ENCODE measurements at places on chromosomes 1 and 21.

DNA sequence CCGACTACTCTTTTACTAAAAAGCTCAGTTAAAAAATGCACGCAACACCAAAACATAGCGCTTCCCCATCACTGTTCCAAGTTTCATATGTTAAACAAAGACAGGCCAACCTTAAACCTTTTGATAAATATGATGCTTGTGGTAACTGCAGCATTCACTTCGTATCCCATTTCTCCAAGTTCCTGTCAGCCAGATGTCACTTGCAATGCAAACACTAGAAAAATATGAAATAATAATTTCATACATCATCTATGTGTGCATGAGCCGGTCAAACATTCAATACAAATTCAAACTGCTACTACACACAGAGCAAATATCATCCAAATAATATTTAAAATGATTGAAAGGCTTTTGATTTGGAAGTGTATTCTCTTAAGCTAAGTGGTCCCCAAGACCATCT is 636.5 kb downstream of the LMO4 start:
- no peak for DNase-seq

- DNase-seq = no peak
Observed at GRCh38 chr1:54798206-54798605, 2.9 kb downstream of the TTC22 start.

DNA sequence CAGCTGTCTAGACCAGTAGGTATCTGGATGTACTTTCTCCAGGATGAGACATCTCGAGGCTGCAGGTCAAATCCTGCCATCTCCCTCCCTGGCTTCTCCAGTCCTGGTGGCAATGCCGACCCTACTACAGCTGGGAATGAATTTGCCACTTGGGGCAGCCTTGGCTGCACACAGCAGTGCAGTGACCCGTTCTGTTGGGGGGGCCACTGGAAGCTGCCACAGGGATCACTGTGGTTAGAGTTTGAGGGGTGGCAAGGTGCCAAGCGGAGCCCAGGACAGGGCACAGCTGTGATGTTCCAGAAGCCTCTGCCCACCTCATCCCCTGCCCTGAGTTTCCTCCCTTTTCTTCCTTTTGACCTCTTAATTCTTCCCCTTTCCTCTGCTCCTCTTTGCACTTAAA is 17.1 kb downstream of the COL6A2 start:
- no peak for DNase-seq

DNA sequence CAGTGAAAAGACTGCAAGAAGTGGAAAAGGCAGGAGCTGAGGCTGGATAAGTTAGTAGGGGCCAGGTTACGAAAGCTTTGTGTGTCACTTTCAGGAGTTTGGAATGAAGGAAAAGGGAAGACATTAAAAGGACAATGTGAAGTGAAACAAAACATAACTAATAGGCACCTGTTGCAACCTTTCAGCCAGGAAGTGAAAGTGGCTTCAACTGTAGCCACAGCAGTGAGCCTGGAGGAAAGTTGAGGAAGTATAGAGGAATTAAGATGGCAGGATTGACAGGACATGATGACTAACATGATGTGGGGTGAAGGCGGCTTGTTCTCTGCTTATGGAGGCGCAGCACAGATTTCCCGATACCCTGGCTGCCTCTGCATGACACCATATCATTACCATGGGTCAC is 68.9 kb downstream of the C4BPA start:
- no peak for DNase-seq

Data from Calu3 (cell line).